NCI-H1930 (cell line): ENCODE measurements at places on chromosomes 16 and 17.

DNA sequence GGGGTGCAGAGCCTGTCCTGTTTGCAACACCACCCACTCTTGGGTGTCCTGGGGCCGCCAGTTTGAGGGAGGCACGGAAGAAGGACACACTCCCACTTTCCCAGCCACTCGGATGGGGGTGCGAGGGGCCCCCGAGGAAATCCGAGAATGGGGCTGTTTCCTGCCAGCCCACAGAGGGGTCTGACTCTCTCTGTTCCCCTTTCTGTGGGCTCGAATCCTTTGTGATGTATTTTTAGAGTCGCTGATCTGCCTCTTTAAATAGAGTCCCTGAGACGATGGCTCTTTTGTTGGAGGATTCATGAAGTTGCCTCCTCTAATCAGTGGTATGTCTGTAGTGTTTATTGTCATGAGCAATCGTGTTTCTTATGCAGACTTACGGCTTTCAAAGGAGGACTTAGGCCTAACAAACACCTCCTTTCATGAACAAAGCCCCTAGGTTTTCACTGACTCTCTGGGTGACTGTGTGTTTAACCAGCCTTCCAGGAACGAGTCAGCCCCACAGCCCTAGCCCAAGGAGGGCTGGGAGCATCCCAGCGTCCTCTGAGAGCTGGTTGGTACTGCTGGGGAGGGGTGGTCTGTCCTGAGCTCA, 29.1 kb downstream of the CIBAR2 start:
- DNase-seq, result no peak

DNA sequence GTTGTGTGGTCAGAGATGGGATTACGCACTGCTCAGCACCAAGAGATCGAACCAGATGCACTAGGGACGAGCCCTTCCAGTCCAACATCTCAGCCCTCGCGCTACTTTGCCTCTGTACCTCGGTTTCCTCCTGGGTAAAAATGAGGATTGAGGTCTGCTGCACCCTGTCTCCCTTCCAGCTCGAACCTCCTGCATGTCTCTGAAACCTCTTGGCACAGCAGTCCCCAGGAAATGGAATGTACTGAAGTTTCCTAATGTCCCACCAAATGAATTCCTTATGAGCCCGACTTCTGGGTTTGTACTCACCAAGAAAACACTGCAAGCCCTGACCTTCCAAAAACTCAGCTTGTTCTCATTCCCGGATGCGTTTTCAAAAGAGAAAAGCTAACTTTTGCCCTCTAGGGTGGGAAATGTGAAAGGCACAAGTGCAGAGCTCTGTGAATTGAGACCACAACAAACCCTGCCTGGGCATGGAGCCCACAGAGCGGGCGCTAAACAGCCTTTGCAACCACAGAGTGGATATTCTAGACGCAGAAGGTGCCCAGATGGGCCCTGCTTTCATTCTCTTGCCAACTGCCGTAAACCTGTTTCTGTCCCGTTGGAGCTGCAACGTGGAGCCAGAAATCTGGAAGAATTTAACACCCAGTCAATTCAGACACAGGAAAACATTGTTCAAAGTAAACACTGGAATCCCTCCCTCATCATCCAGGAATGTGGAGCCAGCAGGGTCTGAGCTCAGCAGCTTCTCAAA, 10.3 kb downstream of the CDRT4 start:
- no peak for DNase-seq

DNA sequence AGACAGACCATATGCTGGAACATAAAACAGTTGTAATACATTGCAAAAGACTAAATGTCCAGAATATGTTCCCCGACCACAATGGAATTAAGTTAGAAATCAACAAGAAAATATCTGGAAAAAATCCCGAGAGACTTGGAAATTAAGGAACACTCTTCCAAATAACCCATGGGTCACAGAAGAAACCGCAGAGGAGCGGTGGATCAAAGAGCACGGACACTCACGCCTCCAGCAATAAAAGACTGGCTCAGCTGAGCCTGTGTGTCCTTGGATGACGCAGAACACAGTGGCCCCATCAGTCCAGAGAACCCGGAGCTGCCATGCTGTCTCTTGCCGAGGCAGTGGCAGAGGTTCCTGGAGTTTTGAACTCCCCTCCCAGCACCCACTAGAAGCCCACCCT, 30.9 kb upstream of the FOXF1 start:
- DNase-seq, result no peak

DNA sequence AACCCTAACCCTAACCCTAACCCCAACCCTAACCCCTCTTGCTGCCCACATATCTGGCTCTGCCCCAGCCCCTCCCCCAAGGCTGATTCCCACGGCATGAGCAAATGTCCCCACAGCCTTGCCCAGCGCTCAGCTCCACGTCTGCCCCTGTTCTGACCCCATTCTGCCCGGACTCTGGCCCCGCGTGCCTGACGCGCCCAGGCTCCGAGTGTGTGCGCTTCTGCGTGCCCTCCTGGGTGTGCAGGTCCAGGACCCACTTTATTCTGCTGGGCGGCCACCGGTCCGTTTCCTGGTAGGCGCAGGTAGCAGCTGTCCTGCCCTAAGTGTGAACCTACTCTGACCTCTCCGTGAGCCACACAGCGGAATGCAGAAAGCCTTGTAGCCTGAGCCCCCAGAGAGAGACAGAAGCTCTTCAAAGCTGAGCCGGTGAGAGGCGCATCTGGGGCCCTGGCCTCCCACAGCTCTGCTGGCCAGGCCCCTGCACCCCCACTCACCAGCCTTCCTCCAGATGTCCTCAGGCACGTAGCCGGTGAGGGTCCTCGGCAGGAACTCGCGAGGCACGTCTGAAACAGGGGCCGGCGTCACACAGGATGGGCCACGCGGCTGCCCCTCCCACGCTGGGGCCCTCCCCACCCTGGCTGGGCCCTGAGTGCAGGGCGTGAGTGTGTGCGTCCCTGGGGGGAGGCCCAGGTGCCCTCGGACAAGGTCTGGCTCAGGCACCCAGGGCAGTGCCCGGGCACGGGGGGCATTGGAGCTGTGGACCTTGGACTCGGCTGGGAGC, 14.0 kb upstream of the PABPN1L start:
- DNase-seq, result no peak

DNA sequence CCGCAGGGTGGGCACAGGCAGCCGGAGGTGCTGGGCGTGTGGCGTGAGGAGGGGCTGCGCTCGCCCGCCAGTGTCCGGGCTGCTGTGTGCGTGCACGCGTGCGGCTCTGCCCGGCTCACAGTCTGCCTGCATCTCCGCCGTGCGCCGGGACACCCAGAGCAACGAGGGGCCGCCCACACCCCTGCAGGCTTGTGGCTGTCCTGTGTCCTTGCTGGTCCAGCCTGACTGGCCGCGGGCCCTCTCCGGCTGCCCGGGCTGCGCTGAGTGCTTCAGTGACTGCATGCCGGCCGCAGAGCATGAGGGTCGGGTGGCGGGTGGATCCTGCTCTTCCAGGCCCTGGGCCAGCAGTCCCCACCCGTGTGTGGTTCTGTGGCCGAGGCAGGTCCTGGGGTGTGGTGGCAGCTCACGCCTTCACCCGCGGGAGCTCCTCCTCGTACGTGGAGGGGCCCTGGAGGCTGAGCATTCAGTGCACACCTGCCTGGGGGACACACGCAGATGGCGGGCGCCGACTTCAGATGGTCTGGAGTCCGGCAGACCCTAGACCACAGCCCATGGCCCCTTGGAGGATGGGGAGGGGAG, 12.4 kb downstream of the TPSG1 start:
- no peak for DNase-seq

GRCh38 chr17:80781807-80782277, 209.8 kb upstream of the CHMP6 start:
- DNase-seq, result no peak

DNA sequence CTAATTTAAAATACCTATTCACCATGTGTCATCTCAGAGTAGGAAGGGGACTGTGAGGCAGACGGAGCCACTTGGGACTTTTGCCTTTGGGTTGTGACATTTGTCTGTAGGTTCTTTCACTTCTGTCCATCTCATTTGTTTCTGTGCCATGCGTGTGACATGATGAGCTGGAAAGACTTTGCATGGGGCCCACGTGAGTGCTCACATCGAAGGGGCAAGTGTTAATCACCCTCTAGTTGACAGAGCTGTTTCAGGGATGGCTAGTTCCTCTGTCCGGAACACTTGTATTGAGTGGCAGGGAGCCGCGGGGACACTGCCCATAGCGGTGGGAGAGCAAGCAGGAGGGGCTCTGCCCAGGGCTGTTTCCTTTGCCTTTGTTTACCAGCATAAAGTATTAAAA, 112.0 kb downstream of the RPTOR start:
- no peak for DNase-seq

GRCh38 chr16:89708481-89708931, 7.0 kb upstream of the SPATA2L start:
- DNase-seq, result no peak

DNA sequence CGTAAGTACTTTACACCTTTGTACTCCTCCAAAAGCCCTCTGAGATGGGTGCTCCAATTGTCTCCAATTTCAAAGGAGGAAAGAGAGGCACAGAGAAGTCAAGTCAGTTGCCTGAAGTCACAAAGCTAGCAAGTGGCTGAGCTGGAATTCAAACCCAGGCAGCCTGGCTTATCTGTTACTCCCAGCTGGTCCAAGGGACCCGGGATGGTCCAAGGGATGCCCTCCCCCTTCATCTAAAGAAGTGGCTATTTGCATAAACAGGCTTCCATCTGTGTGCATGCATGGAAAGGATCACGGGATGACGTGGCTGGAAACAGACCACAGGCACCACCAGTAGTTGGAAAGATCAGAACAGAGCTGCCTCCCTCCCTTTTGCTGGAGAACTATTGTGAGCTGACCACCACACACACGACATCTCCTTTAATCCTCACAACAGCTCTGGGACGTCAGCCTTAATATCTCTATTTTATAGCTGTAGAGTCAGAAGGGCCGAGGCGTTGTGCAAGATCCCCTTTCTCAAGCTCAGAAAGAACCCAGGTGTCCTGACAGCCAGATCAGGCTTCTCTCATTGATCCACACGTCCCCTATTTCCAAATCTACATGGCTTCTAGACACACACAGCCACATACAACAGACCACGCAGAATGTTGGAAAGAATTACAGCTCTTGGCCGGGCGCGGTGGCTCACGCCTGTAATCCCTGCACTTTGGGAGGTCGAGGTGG, 10.9 kb upstream of the COL1A1 start:
- no peak for DNase-seq

GRCh38 chr17:49361129-49361901, 735 bp downstream of the ZNF652 start:
- no peak for DNase-seq

DNA sequence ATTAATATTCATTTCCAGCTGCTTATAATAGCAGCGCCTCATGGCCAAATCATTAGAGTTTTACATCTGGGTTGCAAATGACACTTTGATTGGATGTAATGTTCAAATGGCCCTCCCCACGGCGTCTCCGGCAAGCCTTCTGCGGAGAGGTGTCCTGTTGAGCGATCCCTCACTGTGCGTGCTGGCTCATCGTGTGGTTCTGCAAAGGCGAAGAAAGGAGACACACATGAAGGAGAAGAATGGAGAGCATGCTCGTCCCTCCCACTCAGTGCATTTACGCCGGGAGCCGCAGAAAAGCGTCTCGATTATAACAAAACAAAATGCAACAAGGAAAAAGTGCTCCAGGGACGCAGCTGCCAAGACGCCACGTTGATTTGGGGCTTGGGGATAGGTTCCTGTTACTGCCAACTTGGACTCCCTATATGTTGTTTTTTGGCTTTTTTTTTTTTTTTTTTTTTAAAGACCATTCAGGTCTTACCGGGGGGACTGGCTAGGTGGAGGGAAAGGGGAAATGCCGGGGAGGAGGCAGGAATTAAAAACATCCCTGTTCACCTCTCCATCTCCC, 117.6 kb downstream of the C16orf78 start:
- no peak for DNase-seq

- no peak for DNase-seq
These were observed 2.3 kb upstream of the RPH3AL start for GRCh38 chr17:354651-355556.

GRCh38 chr17:82985428-82985805, 94.0 kb upstream of the METRNL start:
- DNase-seq, result no peak

GRCh38 chr17:34436607-34437006, 73.6 kb upstream of the CCL1 start:
- DNase-seq, result no peak

- no peak for DNase-seq
These were observed 592.5 kb upstream of the CA10 start for GRCh38 chr17:52751051-52751450.

DNA sequence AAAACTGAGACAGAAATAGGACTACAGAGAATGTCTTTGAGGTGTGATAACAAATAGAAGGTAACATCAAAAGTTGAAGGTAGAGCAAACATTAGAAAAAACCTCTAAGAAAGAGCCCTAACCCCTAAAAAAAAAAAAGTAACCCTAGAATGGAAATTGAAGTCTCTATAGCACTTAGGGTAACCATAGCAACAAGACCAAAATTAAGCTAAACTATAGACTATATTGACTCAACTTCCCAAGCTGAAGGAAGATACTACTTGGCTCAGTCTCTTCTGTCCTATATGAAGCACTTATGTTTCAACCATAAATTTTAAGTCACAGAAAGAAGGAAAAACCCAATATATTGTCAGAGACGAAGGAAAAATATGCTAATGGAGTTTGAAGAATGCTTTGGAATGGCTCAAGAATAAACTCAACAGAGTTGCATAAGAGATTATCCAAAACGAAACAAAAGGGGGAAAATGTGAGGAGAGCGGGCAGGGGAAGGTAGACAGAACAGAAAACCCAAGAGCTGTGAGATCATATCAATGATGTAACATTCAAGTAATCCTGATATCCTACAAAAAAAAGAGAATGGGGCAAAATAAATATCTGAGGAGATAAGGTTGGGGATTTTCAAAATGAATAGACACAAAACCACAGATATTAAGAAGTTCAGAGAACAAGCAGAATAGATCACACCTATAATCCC, 88.4 kb downstream of the USP32 start:
- no peak for DNase-seq

DNA sequence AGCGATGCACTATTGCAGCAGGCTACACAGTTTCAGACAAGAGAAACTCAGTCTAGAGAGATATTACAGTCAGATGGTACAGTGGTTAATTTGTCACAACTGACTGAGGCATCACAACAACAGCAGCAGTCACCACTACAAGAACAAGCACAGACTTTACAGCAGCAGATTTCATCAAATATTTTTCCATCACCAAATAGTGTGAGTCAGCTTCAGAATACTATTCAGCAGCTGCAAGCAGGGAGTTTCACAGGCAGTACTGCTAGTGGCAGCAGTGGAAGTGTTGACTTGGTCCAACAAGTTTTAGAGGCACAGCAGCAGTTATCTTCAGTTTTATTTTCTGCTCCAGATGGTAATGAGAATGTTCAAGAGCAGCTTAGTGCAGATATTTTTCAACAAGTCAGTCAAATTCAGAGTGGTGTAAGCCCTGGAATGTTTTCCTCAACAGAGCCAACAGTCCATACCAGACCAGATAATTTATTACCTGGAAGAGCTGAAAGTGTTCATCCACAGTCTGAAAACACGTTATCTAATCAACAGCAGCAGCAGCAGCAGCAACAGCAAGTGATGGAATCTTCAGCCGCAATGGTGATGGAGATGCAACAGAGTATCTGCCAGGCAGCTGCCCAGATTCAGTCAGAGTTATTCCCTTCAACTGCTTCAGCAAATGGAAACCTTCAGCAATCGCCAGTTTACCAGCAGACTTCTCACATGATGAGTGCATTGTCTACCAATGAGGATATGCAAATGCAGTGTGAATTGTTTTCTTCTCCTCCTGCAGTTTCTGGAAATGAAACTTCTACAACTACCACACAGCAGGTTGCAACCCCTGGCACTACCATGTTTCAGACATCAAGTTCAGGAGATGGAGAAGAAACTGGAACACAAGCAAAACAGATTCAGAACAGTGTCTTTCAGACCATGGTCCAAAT, 34.1 kb downstream of the NQO1 start:
- DNase-seq, result no peak
